ENCODE measurements at places on chromosomes 12 and 14. TPM values are rescaled to one million over a fixed set of nuclear protein-coding genes. Genes with fewer than 3 reads are reported as not detected.

The AKAP5 gene
- 0.17 TPM for polyA plus RNA-seq

The TM7SF3 gene
- polyA plus RNA-seq = 75.2 TPM

The C14orf119 gene
- polyA plus RNA-seq = 112 TPM

The CAPRIN2 gene
- polyA plus RNA-seq = 7.8 TPM

The SLC16A7 gene
- 32.8 TPM for polyA plus RNA-seq

The PPP1R1A gene
- polyA plus RNA-seq = not detected

The SYT1 gene
- 1.3 TPM for polyA plus RNA-seq

The BIN2 gene
- not detected for polyA plus RNA-seq

The C12orf54 gene
- not detected for polyA plus RNA-seq

The NTF3 gene
- 12.5 TPM for polyA plus RNA-seq

The PXMP2 gene
- 19.4 TPM for polyA plus RNA-seq

The PLEKHD1 gene
- polyA plus RNA-seq = 0.01 TPM

The TEX52 gene
- not detected for polyA plus RNA-seq

The ST8SIA1 gene
- not detected for polyA plus RNA-seq

The PLEKHG7 gene
- polyA plus RNA-seq = not detected

The OTX2 gene
- polyA plus RNA-seq = not detected

The MMP19 gene
- polyA plus RNA-seq = 34.2 TPM

The CACNA1C gene
- polyA plus RNA-seq = 10.2 TPM

The SSPN gene
- polyA plus RNA-seq = 29.8 TPM

The BHLHE41 gene
- 4.0 TPM for polyA plus RNA-seq

The CEBPE gene
- not detected for polyA plus RNA-seq

The RIMBP2 gene
- polyA plus RNA-seq = not detected

The CLEC9A gene
- not detected for polyA plus RNA-seq

The SAMD15 gene
- polyA plus RNA-seq = 1.4 TPM

The SERPINA5 gene
- 0.12 TPM for polyA plus RNA-seq

The POTEG gene
- not detected for polyA plus RNA-seq

The IGF1 gene
- polyA plus RNA-seq = 2.4 TPM

The ALG10B gene
- 6.9 TPM for polyA plus RNA-seq

The IL22 gene
- not detected for polyA plus RNA-seq

The PRH2 gene
- polyA plus RNA-seq = 0.18 TPM

The CYP27B1 gene
- polyA plus RNA-seq = 0.76 TPM

The KRT77 gene
- polyA plus RNA-seq = not detected
